Midbrain (tissue), 1 donor: ENCODE measurements at places on chromosomes 7 and 10.

DNA sequence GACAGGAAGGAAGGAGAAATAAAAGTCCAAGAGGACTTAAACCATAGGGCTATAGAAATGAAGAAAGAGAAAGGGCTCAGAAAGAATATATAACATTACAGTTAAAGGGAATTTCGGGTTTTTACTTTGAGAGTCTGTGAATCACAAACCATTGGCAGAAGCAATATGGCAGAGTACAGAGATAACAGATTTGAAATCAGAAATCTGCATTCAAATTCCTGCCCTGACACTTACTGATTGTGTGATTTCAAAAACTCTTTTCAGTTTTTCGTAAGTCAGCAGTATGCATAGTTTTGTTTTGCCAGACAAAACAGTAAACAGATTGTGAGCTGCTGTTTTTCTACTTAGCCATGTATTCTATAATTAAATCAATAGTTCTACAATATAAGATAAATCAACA lies 8.2 kb downstream of the JMJD1C start:
- no peak for DNase-seq

DNA sequence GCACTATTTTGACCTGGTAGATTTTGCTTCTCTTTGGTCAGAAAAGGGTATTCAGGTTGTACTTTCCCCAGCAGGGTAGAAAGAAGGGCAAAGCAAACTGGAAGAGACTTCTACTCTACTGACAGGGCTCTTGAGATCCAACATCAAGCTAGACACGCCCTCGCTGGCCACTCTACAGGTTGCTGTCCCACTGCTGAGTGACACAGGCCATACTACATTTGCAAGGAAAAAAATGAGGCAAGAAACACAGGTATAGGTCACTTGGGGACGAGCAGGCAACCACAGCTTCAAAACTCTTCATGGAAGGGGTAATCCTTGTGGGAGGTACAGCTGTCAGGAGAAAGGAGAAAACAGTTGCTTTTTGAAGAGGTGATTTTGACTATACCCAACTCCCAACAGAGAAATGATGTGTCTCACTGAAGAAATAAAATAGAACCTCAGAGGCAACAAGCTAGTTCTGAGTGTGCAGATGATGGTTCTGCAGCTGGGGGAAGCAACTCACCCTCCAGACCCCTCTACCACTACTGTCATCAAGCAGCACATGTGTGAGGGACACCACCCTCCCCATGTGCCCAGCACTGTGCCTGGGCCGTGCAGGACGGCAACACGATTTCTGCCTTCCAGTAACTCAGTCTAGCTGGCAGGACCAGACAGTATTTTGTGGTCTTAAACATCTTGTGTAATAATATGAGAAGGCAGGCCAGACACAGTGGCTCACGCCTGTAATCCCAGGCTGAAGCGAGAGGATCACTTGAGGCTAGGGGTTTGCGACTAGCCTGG lies 16.3 kb downstream of the AKR1B1 start:
- no peak for DNase-seq

DNA sequence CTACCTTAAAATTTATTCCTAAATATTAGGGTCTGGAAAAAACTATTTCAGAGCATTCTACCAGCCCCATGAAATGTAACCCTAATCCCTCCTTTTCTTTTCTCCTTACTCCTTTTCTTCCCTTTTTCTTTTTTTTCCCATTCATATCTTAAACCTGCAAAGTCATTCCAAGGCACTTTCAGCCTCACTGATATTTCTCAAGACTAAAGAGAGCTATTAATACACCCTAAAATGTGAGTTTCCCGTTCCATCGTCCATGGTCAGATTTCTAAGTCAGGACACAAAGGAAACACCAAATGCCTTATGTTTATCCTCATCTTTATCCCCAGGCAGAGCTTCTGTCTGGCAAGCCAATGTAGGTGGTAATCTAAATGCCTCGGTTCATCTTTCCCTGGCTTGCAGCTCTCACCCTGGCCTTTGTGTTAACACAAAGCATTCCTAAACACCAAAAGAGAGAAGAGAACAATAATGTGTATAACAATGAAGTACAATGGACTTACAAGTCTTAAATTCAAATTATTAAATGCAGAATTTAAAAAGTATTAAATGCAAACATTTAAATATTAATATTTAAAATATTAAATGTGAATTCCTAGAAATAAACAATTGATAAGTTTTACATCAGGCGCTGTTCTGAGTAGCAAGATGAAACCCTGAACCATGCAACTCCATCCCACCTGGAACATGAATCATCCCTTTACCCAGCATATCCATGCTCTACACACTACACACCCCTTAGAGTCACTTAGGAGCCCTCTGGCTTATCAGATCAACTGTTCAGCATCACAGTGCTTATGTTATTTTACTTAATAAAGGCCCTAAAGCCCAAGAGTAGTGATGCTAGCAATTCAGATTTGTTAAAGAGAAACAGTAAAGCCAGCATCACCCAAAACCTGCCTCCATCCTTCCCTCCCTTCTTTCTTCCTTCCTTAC lies 26.8 kb downstream of the MICU1 start:
- DNase-seq: no peak

DNA sequence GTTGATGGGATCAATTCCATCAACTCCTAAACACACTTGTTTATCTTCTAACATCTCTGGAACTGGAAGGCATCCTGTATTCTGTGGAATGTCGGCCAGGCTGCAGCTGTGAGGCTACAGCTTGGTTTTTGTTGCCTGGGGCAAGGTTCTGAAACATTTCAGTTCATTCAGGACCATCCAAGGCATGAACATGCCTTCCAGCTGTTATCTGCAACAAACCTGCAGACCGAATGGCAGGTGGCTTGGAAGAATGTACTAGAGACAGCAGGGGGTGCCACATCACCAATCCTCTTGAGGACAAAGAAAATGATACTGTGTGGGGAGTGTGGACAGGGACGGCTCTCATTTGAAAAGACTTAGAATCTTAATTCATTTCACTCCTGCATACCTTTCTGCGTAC lies 12.4 kb downstream of the PAPOLB start:
- DNase-seq: peak; percentile 38

DNA sequence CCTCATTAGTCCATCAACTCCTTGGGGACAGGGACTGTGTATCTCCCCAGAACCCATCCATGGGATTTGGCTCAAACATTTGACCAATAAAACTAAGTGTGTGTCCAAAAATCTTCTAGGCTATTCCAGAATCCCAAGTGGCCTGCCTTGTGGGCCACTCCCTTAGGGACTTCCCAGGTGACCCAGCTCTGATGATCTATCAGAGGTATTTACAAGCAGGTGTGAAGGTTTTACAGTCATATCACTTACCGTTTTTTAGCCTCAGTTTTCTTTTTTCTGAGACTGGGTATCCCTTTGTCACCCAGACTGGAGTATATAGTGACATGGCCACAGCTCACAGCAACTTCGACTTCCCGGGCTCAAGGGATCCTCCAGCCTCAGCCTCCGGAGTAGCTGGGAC lies 64.4 kb downstream of the PIP4K2A start:
- DNase-seq: no peak
